ENCODE measurements at places on chromosomes 7 and 10.

DNA sequence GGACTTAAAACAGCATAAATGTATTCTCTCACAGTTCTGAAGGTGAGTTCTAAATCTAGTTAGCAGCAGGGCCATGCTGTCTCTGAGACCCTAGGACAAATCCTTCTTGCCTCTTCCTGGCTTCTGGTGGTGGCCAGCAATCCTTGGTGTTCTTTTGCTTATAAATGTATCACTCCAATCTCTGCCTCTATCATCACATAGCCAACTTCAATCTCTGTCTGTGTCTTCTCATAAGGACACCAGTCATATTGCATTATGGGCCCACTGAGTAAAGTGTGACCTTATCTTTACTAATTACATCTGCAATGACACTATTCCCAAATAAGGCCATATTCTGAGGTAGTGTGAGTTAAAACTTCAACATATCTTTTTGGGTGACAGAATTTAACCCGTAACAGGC is 778.9 kb downstream of the KCNMA1 start:
- DNase-seq = no peak

- DNase-seq = no peak
These were observed 50.8 kb downstream of the RBM20 start for GRCh38 chr10:110694820-110695538.

DNA sequence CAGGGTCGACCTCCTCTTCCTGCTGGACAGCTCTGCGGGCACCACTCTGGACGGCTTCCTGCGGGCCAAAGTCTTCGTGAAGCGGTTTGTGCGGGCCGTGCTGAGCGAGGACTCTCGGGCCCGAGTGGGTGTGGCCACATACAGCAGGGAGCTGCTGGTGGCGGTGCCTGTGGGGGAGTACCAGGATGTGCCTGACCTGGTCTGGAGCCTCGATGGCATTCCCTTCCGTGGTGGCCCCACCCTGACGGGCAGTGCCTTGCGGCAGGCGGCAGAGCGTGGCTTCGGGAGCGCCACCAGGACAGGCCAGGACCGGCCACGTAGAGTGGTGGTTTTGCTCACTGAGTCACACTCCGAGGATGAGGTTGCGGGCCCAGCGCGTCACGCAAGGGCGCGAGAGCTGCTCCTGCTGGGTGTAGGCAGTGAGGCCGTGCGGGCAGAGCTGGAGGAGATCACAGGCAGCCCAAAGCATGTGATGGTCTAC is 46.9 kb downstream of the VWA2 start:
- no peak for DNase-seq

DNA sequence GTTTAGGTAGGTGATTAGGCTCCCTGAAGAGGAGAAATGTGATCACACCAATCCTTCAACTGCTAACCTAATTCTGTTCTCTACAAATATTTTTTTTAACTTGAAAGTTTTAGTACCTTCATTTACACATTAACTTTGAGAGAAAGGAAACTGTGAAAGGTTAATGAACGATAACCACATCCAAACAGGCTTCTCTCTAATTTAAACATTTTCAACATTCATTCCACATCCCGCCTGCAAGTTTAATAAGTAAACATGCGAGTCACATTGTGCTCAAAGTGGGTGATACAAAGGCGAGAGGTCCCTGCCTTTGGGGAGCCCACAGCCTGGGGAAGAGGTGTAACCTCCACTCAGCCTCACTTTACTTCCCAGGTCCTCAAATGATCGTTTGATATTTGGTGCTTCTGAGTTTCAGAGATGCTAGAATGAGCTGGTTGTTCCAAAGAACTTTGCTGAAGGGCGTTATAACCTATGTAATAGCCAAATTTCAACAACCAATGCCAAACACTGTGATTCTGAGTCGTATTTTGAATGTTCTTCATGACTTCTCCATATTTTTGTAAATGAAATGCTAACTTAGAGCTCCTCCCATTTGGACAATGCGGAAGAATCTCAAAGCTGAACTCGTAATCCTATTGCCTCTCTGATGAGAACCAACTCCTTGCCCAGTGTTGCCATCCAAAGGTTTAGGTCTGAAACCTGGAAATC is 47.5 kb downstream of the DENND2A start:
- DNase-seq = no peak

GRCh38 chr10:84540022-84540616 is 211.7 kb downstream of the CCSER2 start:
- DNase-seq = no peak

GRCh38 chr7:89623018-89623672 is 531.1 kb upstream of the STEAP1 start:
- peak; percentile 48 for DNase-seq

DNA sequence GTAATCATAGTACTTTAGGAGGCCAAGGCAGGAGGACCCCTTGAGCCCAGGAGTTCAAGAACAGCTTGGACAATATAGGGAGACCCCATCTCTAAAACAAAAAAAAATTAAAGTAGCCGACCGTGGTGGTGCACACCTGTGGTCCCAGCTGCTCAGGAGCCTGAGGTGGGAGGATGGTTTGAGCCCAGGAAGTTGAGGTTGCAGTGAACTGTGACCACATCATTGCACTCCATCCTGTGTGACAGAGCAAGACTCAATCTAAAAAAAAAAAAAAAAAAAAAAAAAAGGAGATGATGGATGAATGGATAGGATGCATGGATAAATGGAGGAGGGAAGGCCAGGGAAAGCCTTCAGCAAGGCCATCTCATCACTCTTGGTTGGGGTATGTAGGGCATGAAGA is 33.4 kb upstream of the BMPR1A start:
- DNase-seq = no peak

GRCh38 chr7:42017349-42017986 is 219.5 kb downstream of the GLI3 start:
- no peak for DNase-seq

DNA sequence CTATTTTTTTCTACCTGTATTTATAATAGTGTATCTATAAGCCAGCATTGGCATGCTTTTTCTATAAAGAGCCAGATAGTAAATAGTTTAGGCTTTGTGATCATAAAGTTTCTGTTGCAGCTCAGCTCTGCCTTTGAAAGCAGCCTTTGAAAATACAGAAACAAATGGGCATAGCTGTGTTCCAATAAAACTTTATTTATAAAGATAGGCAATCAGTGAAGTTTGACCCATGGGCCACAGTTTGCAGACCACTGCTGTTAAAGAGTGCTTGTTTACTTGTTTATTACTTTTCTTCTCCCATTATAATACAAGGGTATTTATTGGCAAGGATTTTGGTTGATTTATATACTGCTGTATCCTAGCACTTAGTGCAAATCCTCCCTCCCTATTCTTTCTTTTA is 72.5 kb downstream of the SRI start:
- no peak for DNase-seq

DNA sequence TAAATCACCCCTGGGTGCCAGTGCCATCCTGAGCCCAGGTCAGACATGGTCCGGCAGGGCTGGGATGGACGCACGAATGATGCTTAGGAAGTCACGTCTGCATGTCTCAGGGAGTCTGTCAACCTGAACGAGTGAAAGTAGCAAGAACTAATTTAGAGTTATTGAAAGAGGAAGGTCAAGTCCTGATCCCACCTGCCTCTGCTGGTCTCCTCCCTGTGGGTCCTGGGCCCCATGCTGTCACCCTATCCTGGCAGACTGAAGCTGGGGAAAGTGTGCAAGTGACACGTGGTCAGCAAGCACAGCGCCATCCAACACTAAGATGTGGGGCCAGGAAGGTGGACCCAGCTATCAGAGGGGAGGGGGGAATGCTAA is 26.1 kb upstream of the GRID1 start:
- DNase-seq = no peak

DNA sequence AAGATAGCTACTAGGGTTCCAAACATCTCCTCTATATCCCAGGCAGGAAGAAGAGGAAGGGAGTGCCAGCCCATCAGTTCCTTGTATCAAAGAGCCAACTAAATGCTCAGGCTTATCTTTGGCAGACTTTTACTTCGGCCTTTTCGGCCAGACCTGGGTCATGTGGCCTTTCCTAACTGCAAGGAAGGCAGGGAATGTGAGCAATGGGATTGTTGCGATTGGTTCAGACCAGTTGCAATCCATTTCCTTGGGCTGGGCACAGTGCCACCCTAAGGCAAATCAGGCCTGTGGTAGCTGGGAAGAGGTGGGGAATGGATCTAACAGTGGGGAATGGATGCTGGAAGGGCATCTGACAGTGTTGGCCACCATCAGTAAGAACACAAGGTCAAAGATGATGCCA is 109.9 kb downstream of the RPS24 start:
- no peak for DNase-seq

DNA sequence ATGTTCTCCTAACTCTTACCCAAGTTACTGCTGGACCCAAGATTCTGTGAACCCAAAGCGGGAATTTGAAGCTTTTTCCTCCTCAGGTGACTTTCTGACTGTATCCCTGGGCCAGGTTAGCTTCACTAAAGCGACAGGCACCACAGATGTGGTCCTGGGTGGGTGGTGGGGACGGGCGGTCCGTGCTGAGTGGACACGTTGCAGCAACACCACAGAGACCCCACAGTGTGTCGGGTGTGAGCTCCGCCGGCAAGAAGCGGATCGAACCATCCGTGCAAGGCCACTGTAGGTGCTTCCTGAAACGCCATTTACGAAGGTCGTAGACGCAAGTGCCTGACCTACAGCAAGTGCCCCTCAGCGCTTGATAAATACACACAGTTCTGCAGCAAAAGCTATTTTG is 325.9 kb downstream of the ADARB2 start:
- no peak for DNase-seq

GRCh38 chr10:12635127-12635541 is 285.8 kb downstream of the CAMK1D start:
- peak; percentile 38 for DNase-seq
